Upper lobe of left lung (tissue), 6 donors: ENCODE measurements at places on chromosomes 7 and 10.

GRCh38 chr10:71961831-71962230 is 2.4 kb upstream of the CHST3 start:
- no peak for DNase-seq

- DNase-seq = no peak
These were observed 104.6 kb upstream of the INSIG1 start for GRCh38 chr7:155192961-155193640.

GRCh38 chr7:45223078-45223477 is 65.5 kb downstream of the RAMP3 start:
- no peak for DNase-seq

- DNase-seq = no peak
These were observed 50.1 kb upstream of the ARL4A start for GRCh38 chr7:12637328-12637727.

DNA sequence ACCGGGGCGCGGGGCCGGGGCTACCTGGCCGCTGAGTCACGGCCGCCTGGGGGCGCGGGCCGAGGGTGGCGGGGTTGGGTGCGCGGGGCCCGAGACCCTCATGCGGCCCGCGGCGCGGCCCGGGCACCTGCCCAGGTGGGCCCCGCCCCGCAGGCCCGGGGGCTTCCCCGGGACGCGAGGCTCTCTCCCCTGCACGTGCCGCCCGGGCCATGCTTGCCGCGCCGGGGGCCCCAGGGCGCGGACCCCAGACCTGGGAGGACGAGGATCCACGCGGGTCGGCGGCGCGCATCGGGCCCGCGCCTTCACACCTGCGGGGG is 402 bp downstream of the MAFK start:
- no peak for DNase-seq

DNA sequence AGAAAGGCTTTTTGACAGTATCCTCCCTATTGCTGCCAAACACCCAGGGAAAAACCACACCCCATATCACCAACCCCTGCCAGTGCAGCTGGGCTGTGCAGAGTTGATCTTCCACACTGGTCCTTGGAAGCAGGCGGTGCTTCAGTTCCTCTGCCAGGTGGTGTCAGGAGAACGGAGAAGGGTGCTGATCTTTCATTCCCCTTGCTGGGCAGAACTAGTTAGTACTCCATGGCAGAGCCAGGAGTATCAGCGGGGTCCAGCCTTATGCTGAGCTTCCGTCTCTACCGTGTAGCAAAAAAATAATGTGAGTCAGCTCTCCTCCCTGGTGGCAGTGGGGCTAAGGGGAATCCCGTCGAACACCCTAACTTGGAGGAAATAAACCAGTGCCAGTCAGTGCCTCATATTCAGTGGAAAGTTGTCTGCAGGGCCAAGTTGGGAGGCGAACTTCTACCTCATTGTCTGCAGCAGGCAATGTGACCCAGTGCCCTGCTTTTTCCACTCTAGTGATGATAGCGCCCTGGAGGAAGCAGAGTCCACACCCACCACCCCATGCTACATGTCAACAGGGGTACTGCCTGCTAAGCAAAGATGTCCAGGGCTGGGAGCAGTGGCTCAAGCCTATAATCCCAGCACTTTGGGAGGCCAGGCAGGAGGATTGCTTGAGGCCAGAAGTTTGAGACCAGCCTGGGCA is 175.4 kb downstream of the AUTS2 start:
- no peak for DNase-seq

DNA sequence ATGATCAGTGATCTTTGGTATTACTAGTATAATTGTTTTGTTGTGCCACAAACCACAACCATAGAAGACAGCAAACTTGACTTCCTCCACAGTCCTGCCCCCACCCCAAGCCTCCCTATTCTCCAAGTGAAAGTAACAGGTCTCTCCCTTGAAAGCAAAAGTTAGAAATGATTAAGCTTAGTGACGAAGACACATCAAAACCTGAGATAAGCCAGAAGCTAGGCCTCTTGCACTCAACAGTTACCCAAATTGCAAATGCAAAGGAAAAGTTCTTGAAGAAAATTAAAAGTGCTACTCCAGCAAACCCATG is 7.5 kb downstream of the SAR1A start:
- DNase-seq = no peak

DNA sequence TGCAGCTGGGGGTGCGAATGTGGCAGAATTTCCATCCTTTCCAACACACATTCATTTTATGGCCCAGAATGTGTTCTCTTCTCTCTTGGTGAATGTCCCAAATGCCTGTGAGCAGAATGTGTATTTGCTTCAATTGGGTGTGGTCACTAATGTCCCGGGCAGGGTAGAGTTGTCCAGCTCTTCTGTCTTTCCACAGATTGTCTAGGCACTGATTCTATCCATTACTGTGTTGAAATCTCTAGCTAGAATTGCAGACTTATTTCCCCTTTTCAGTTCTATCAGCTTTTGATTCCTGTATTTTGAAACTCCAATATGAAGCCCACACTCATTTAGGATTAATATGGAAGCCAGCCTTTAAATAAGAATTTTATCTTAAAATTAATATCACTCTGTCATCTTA is 14.0 kb upstream of the AKR1E2 start:
- DNase-seq = no peak
